ENCODE measurements at places on chromosomes 2 and 18.

GRCh38 chr2:181457121-181457740 is at the start of gene ITGA4:
TSS of gene ITGA4 (plus strand) at chr2:181457386. CDS start at chr2:181457655, 269 bp downstream.
- peak; percentile 84 for DNase-seq

GRCh38 chr2:234261736-234262135 is 211.2 kb downstream of the SPP2 start:
- DNase-seq: no peak

- no peak for DNase-seq
Observed at GRCh38 chr18:75109319-75109691, 99.6 kb downstream of the PTGR3 start.

- no peak for DNase-seq
Observed at GRCh38 chr2:212027681-212028628, 510.6 kb downstream of the ERBB4 start.

All from left ventricle myocardium superior (tissue), 1 donor.